Tibial artery (tissue), 4 donors: ENCODE measurements at places on chromosomes 12 and 14.
A peak's percentile ranks its signal among the peaks of the same experiment; 100 is the strongest.

- H3K27me3 ChIP-seq, result no peaks in the 10 kb centered on the region
- H3K36me3 ChIP-seq, result no peaks in the 10 kb centered on the region
- peak within 1 kb of the TSS; percentile 92 for H3K27ac ChIP-seq
Observed at GRCh38 chr14:21070083-21070609, at the start of gene ARHGEF40. Gene ARHGEF40, plus strand, starts transcription at chr14:21070304. Its CDS starts 93 bp downstream, at chr14:21070397.

GRCh38 chr14:100816950-100817901 is 8.7 kb upstream of the MEG3 start:
- H3K36me3 ChIP-seq, result no peaks in the 10 kb centered on the region
- no peak overlapping the region for H3K4me3 ChIP-seq
- DNase-seq, result no peak
- H3K27ac ChIP-seq, result no peak overlapping the region
- H3K27me3 ChIP-seq, result no peaks in the 10 kb centered on the region

GRCh38 chr12:43118234-43118633 is 433.8 kb downstream of the ADAMTS20 start:
- no peak overlapping the region for H3K27ac ChIP-seq
- no peaks in the 10 kb centered on the region for H3K27me3 ChIP-seq
- no peak for DNase-seq
- H3K36me3 ChIP-seq, result no peaks in the 10 kb centered on the region
- no peaks in the 10 kb centered on the region for H3K4me1 ChIP-seq

DNA sequence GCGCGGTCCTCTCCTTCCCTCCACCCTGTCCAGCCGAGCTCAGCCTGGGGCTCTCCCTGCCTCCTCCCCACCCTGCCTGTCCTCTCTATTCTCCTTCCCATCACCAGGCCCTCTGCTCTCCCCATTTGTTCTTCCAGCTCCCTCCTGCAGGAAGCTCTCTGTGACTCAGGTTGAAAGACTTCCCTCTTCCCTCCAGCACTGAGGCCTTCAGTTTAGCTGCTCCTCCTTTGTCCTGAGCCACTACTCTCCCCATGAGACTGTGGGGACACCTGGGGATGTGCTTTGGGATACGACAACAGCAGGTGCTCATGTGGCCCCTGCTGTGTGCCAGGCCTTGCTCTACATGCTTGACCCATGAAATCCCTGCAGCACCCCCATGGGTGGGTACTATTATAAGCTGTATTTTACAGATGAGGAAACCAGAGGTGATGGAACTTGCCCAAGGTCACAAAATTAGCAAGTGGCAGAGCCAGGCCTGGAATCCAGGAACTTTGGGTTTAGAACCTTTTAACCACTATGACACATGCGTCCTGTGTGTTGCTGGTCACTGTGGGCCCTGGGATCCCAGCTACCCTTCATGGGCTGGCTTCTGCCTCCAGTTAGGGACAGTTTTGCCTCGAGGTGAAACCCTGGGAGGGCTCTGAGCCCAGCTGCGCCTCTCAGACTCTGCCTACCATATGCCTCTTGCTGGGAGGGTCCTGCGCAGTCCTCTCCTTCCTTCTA is 5.5 kb downstream of the KRT80 start:
- no peaks in the 10 kb centered on the region for H3K27me3 ChIP-seq
- no peak overlapping the region for H3K4me3 ChIP-seq
- peak overlapping the region; percentile 68 for H3K27ac ChIP-seq
- DNase-seq, result no peak

- H3K4me3 ChIP-seq, result no peak overlapping the region
- DNase-seq, result no peak
- no peaks in the 10 kb centered on the region for H3K36me3 ChIP-seq
- H3K27ac ChIP-seq, result no peak overlapping the region
- H3K4me1 ChIP-seq, result no peaks in the 10 kb centered on the region
- no peaks in the 10 kb centered on the region for H3K27me3 ChIP-seq
Observed at GRCh38 chr14:66074537-66074936, 411.6 kb upstream of the CCDC196 start.

DNA sequence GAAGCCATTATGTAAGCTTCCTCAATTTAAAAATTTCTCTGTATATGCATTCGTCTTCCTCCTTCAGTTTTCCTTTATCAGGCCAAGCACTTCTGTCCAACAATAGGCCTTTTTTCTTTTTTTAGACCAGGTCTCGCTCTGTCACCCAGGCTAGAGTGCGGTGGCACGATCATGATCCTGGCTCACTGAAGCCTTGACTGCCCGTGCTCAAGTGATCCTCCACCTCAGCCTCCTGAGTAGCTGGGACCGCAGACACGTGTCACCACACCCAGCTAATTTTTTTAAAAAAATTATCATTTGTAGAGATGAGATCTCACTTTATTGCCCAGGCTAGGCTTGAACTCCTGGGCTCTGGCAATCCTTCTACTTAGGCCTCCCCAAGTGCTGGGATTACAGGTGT is 25.8 kb downstream of the TAOK3 start:
- H3K27me3 ChIP-seq, result no peaks in the 10 kb centered on the region
- no peak for DNase-seq
- H3K27ac ChIP-seq, result no peak overlapping the region
- H3K4me1 ChIP-seq, result no peaks in the 10 kb centered on the region
- no peaks in the 10 kb centered on the region for H3K36me3 ChIP-seq

DNA sequence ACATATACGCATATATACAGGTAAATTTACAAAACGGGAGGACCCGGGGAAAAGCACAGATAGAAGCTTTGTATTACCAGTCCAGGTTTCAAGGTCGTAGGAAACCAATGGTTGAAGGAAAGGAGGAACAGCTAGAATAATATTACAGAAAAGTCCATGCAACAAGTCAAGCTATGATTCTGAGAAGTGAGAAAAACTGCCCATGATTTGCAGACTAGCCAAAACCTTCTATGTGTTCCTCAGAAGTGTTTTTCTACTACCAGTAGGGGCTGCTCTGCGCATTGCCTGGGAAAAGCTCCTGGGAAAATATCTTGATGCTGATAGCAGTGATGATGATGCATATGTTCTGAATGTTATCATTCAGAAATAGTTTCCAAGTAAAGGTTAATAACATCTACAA is 2.2 kb downstream of the PDZRN4 start:
- peak overlapping the region; percentile 91 for H3K27ac ChIP-seq
- no peaks in the 10 kb centered on the region for H3K36me3 ChIP-seq
- H3K4me3 ChIP-seq, result peak overlapping the region; percentile 78
- H3K27me3 ChIP-seq, result no peaks in the 10 kb centered on the region
- H3K4me1 ChIP-seq, result peaks cover 10% of the 10 kb centered on the region

DNA sequence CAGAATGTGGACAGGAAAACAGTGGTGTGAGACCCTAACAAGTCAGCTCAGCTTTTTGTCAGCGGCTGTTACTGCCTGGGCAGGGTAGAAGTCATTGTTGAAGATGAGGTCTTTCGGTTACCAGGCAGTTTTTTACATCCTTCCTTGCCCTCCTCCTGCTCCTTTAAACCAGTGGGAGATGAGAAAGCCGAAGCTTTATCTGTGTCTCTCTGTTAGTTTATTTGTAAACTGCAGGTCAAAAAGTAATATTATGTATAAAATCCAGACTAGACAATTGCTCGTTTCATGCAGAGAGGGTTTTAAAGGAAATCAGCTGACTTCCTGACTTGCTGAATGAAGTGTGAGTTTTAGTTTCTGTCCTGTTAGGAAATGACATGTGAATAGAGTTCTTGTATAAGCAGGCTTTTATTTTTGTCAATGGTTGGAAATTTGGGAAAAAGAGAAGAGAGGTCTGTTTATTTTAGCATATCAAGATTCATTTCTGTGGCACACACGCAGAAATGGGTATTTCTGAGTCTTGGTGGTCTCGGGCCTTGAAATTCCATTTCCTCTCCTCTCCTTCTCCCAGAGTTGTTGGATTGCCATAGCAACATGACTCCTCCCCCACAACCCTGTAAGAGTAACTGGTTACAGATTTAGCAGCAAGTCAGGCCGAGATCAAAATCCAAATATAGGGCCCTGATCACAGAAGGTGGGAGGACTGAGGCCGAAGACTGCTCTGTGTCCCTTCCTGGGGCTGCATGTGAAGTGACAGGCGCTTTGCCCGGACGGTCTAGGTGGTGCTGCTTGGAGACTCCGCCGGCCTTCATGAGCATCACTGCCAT is 60.8 kb downstream of the SAMD4A start:
- peak overlapping the region; percentile 72 for H3K27ac ChIP-seq
- H3K36me3 ChIP-seq, result no peaks in the 10 kb centered on the region

DNA sequence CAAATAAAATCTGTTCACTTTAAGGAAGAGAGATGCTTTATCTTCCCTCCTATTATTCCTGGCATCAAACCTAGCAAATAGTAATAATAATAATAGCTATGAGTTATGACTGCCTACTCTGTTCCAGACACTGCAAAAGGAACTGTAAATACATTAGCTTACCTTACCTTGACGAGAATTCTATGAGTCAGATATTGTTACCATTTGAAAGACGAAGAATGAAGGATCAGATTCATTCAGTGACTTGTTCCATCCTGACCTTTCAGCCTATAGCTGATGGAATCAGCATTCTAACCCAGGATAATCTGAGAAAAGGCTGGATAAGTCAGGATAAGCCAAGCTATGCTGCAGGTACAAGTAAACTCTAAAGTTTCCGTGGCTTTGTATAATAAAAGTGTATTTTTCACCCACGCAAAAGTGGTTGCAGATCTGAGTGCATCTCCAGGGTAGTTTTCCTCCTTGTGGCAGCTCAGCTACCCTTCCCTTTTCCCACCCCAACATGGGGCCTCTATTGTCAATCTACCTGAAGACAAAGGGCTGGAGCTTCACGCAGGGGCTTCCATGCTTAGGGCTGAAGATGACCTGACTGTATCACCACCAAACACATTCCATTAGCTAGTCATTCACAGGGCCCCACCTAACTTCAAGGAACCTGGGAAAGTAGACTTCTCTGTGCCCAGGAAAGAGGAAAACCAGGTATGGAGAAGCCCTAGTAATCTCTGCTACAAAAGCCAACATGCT is 57.2 kb upstream of the CCND2 start:
- no peak for DNase-seq
- no peaks in the 10 kb centered on the region for H3K36me3 ChIP-seq

- DNase-seq, result peak; percentile 13
- no peaks in the 10 kb centered on the region for H3K4me1 ChIP-seq
- no peak overlapping the region for H3K27ac ChIP-seq
- H3K27me3 ChIP-seq, result no peaks in the 10 kb centered on the region
- H3K36me3 ChIP-seq, result peaks cover 59% of the 10 kb centered on the region
Observed at GRCh38 chr12:2652401-2653081, 142.2 kb upstream of the FKBP4 start.

DNA sequence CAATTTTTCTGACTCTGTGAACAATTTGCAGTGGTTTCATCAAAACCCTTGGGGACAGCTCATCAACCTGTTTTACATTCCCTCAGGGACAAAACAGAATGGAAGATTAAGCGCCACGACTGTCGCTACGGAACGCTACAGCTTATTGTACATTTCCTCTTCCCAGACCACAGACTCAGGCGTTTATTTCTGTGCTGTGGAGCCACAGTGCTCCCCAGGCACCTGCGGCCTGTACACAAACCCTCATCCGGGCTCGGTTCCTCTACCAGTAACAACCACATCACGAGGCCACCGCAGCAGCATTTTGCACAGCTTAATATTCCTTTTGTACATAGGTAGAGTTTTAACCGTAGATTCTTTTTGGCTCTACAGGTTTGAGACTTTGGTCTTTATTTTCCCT is 397.4 kb upstream of the OR4E1 start:
- no peak for DNase-seq
- no peaks in the 10 kb centered on the region for H3K27me3 ChIP-seq
- H3K4me3 ChIP-seq, result no peak overlapping the region
- no peaks in the 10 kb centered on the region for H3K36me3 ChIP-seq
- no peak overlapping the region for H3K27ac ChIP-seq

DNA sequence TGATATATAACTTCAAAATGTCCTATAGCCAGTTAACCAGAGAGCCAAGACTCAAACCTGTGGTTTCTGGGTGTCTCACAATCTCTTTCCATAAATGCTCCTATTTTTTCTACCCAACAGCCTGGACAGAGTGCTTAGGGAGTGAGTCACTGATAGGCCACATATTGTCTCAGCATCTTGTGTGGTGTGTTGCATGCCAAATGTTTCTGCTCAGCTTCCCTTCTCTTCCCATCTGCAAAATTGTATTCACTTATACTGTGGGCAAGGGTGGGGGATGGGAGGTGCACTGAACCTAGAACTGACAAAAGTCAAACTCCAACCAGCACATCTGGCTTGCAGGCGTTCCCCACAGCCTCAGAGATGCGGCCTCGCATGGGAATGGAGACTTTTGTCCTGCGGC is 123.3 kb downstream of the KCNA5 start:
- no peak for DNase-seq
- H3K4me1 ChIP-seq, result peaks cover 4% of the 10 kb centered on the region
- H3K27me3 ChIP-seq, result no peaks in the 10 kb centered on the region
- no peak overlapping the region for H3K27ac ChIP-seq

GRCh38 chr12:109232731-109233130 is 76.4 kb downstream of the FOXN4 start:
- no peak overlapping the region for H3K27ac ChIP-seq
- H3K4me1 ChIP-seq, result no peaks in the 10 kb centered on the region
- H3K27me3 ChIP-seq, result no peaks in the 10 kb centered on the region
- no peak for DNase-seq

DNA sequence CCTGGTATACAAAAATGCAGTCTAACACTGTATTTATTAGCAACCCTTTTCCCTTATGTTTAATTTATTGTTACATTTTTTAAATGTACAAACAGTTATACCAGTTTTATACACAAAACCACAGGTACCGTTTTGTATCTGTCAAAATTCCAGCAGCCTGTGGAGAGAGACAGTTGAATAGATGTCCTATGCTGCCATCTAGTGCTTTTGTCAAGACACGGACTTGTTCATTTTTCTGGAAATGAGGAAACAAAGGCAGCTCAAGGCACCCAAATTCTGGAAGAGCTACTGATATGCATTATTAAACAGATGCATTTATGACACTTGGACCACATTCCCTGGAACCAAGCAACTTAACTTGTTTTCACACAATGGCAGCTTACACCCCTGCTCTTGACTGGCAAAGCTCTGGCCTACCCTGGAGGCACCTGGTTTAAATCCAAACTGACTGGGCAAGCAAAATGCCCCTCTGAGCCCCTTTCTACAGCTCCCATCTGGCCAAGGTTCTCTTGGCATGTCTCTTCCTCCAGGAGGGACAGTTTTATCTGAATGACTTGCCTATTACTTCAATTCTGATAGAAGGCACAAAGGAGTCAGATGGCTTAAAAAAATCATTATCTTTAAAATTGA is 286.9 kb upstream of the PRKD1 start:
- no peak overlapping the region for H3K4me3 ChIP-seq
- no peaks in the 10 kb centered on the region for H3K27me3 ChIP-seq
- no peaks in the 10 kb centered on the region for H3K4me1 ChIP-seq
- no peaks in the 10 kb centered on the region for H3K36me3 ChIP-seq
- no peak overlapping the region for H3K27ac ChIP-seq
- DNase-seq, result no peak

GRCh38 chr12:41920355-41920754 is 224.3 kb downstream of the GXYLT1 start:
- peaks cover 8% of the 10 kb centered on the region for H3K4me1 ChIP-seq
- no peak overlapping the region for H3K4me3 ChIP-seq
- H3K27ac ChIP-seq, result no peak overlapping the region
- DNase-seq, result no peak
- no peaks in the 10 kb centered on the region for H3K36me3 ChIP-seq

DNA sequence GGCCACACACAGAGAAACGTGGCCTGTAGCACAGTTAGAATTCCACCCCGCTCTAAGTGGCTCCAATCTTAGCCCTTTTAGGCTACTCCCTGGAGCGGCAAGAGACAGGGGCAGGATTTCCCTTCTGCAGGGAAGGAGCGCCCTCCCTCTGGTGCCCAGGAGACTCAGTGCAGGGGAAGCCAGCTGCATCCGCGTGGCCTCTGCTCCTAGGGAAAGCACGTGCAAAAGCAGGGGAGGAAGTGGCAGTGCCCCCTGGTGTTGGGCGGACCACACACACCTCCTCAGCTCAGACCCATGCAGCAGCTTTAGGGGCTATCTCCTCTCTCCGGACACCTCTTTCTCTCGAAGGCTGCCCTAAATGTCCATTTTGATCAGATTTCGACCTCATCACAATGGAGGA is 50.0 kb downstream of the SPRING1 start:
- no peaks in the 10 kb centered on the region for H3K36me3 ChIP-seq
- peak; percentile 68 for DNase-seq
- H3K27ac ChIP-seq, result no peak overlapping the region
- no peaks in the 10 kb centered on the region for H3K27me3 ChIP-seq
